ENCODE measurements at places on chromosomes 3 and 15. TPM values are rescaled to one million over a fixed set of nuclear protein-coding genes. Genes with fewer than 3 reads are reported as not detected.

- DNase-seq: no peak
- H3K36me3 ChIP-seq: no peaks in the 10 kb centered on the region
Measured at GRCh38 chr3:53803124-53803815, 42.9 kb downstream of the CHDH start.

Gene PDE8A
- 14.3 TPM for total RNA-seq

Gene FEZF2
- total RNA-seq: not detected

GRCh38 chr15:74489518-74490338 is 28.8 kb upstream of the UBL7 start:
- H3K36me3 ChIP-seq: no peaks in the 10 kb centered on the region
- H3K4me3 ChIP-seq: no peak overlapping the region
- no peaks in the 10 kb centered on the region for H3K27me3 ChIP-seq
- H3K4me1 ChIP-seq: peaks cover 10% of the 10 kb centered on the region
- no peak overlapping the region for H3K27ac ChIP-seq

DNA sequence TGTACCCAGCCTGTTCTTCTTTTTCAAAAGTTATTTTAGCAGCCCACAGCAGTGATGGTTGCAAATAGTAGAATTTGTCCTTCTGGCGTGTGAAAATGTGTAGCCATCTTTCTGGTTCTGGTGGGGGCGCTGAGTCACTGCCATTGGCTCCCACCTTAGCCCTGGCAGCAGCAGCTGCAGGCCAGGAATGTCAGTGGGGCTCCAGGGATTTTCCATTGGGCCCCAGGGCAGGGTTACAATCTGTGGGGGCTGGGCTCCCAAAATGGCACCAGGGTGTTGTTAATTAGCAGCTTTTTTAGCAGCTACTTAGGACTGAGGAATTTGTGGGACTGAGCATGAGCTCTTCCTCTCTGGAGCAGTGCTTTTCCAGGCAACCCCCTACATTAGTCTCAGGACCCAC is 38.9 kb downstream of the TOPAZ1 start:
- H3K4me1 ChIP-seq: no peaks in the 10 kb centered on the region
- no peak for DNase-seq
- no peaks in the 10 kb centered on the region for H3K36me3 ChIP-seq
- no peak overlapping the region for H3K4me3 ChIP-seq

DNA sequence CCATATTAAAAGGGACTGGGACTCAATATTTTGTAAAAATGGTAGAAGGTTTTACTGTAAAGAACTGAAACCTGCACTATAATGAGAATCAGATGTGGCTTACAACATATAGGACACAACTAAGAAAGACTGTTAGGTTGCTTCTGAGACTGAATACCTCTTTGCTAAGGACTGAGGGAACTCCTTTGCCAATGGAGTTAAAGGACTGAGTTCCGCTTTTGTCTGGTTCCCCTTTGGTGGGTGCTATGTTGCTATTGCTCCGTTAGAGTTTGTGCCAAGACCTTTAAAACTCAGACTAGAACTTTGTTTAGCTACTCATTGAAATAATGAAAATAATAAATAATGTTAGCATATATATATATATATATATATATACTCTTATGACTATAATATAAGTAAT is 147.8 kb upstream of the KCNMB2 start:
- H3K4me3 ChIP-seq: no peak overlapping the region
- H3K36me3 ChIP-seq: no peaks in the 10 kb centered on the region
- H3K27ac ChIP-seq: no peak overlapping the region
- H3K4me1 ChIP-seq: no peaks in the 10 kb centered on the region
- no peak for DNase-seq

DNA sequence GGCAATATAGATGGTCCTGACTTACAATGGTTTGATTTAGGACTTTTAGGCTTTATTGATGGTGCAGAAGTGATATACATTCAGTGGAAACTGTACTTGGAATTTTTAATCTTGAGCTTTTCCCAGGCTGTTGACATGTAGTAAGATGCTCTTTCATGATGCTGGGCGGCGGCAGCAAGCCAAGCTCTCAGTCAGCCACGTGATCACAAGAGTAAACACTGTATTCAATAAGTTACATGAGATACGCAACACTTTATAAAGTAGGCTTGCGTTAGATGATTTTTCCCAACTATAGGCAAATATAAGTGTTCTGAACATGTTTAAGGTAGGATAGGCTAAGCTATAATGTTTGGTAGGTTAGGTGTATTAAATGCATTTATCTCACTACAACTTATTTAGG is 17.9 kb downstream of the PARP9 start:
- H3K4me3 ChIP-seq: no peak overlapping the region
- peaks cover 49% of the 10 kb centered on the region for H3K36me3 ChIP-seq
- H3K27ac ChIP-seq: no peak overlapping the region
- H3K27me3 ChIP-seq: no peaks in the 10 kb centered on the region

Gene PTH1R
- total RNA-seq: not detected

DNA sequence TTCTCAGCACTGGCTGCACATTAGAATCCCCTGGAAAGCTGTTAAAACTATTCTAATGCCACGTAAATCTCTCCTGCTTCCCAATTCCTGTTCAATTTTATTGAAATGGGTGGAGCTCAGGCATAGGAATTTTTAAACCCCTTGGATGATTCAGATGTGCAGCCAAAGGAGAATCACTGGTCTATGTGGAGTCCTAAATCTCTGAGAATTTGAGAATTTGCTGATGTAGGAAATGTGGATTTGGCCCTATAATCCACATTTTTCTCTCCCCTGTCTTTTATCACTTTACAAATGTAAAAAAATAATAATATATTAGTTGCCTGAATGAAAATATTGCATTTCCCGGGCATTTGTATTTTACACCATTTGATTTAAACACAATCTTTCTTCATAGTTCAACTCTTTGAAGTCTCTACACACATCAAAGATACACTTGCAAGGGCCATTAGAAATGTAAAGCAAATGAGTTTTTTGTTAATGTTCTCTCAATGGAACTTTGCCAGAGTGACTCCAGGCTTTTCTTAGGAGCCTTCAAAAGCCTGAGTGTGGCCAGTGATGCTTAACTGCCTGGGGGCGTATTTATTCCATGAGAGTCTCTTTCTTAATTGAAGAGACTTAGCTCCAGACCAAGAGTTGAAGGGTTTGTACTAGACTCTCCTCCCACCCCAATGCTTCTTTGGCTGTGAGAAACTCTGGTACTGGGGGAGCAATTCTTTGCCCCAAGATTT is 48.8 kb upstream of the PTX3 start:
- H3K4me1 ChIP-seq: no peaks in the 10 kb centered on the region
- H3K27ac ChIP-seq: no peak overlapping the region
- no peak overlapping the region for H3K4me3 ChIP-seq
- no peaks in the 10 kb centered on the region for H3K36me3 ChIP-seq

GRCh38 chr3:21691036-21691435 is 60.0 kb downstream of the ZNF385D start:
- H3K4me1 ChIP-seq: no peaks in the 10 kb centered on the region
- no peaks in the 10 kb centered on the region for H3K27me3 ChIP-seq
- no peak for DNase-seq
